Activated CD4-positive, CD25-positive, alpha-beta regulatory T cell treated with anti-CD3 and anti-CD28 coated beads, Interleukin-2, amount 50 U/mL, for 72 hours (primary cell): ENCODE measurements at places on chromosomes 4 and X.

- DNase-seq: no peak
Observed at GRCh38 chr4:109721033-109721432, 8.8 kb downstream of the PLA2G12A start.

DNA sequence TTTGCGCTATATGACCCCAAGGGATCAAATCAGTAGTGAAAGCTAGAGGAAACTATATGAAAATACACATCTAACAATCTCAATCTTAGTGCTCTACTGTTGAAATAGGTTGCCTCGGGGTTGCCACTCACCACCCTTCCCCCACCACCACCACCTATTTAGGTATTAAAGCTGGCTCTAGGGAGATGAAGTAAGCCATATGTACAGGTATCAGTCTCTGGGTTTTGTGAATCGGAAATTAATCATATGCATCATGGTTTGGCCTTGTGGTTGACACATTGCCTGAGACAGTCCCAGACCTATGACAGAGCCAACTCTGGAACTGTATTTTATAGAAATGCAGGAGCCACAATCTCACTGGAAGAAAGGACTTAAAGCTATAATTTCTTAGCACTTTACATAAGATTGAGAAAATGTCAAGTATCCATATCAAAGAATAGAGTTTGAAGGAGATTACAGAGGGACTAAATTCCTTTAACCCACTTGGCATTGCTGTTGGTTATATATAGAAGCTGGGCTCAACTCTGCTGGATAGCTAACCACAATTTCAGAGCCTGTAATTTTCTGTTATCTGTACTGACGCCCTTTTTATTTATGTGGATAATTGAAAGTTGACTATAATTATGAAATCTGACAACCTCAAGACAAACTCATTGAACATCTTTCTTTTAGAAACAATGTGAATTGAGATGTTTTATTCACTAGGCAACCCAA, 26.7 kb upstream of the BMP2K start:
- no peak for DNase-seq

DNA sequence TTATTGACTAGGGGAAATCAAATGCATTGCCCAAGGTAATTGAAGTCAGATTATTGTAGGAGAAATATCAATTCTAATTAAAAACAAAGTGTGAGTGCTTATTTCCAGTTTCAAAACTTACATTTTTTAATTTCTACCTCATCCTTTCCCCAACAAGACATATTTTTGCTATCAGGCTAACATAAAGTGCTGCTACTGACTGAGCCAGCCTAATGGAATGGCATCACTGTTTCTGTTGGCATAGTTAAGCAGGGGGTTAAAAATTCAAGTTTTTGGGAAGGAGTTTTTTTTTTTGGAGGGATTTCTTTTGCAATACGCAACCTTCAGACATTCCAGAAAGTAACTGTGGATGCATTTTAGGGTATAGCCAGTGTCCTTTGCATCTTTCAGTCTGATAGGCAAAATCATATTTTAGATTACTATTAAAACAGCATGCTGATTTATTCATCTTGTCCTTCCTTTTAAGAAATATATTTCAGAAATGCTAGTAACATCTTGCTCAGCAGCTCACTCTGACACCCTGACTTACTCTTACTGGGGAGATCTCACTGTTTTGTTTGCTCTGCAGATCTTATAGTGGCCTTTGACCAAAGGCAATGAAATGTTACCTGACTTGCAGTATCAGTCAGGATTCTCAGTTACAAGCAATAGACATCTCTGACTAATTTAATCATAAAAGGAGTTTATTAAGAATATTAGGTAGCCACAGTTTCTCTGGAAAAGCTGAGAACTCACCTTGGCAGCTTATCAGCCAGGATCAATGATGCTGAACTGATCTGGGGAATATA, 24.4 kb downstream of the GAB1 start:
- DNase-seq: no peak

GRCh38 chr4:139575072-139575471, 19.1 kb upstream of the SETD7 start:
- no peak for DNase-seq

DNA sequence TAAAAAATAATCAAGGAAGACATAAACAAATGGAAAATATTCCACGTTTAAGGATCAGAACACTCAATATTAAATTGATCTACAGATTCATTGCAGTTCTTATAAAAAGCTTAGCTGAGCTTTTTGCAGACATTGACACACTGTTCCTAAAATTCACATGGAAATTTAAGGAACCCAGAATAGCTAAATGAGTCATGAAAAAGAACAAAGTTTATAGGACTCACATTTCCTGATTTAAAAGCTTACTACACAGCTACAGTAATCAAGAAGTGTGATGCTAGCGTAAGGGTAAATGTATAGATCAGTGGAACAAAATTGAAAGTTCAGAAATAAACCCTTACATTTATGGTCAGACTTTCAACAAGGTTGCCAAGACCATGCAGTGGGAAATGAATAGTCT, 33.1 kb downstream of the NSUN7 start:
- no peak for DNase-seq

DNA sequence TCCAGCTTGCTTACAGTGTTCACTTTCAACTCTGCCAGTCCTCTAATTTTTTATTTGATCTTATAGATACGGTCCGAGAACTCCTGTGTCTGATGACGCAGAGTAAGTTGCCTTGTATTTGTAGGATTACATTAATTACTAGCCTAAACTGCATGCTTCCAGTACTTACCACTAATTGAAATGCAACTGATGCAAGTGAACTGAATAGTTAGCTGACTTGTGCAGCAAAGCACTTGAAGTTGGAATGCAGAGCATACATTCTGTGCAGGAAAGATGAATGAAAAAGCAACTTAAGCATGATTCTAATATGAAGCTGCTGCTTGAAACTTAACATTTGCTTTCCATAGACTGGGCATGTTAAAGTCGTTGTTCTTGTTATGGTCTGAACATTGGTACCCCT, 100.9 kb downstream of the LIMCH1 start:
- DNase-seq: no peak

DNA sequence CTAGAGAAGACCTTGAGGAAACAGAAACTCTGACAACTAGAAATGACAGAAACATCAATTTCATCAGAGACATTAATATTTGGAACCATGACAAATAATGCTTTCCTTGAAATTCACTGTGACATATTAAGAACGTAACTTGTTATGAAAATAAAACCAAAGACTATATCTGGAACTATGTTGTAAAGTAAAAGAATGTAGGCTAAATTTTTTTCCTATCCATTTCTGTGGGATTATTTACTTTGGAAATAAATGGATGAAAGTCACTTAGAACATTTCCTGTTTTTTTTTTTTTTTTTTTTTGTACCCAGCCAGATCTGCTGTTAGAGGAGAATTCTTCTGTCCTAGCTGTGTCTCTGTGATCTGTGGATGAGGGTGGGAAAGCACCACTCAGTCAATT, 255.9 kb downstream of the SPRY1 start:
- DNase-seq: no peak

GRCh38 chrX:41688835-41689234, at the start of gene GPR34:
TSS of gene GPR34 (plus strand) at chrX:41688973. CDS start at chrX:41695634, 6,661 bp downstream.
- no peak for DNase-seq

- DNase-seq: no peak
Observed at GRCh38 chrX:84956304-84956703, 47.4 kb upstream of the APOOL start.

DNA sequence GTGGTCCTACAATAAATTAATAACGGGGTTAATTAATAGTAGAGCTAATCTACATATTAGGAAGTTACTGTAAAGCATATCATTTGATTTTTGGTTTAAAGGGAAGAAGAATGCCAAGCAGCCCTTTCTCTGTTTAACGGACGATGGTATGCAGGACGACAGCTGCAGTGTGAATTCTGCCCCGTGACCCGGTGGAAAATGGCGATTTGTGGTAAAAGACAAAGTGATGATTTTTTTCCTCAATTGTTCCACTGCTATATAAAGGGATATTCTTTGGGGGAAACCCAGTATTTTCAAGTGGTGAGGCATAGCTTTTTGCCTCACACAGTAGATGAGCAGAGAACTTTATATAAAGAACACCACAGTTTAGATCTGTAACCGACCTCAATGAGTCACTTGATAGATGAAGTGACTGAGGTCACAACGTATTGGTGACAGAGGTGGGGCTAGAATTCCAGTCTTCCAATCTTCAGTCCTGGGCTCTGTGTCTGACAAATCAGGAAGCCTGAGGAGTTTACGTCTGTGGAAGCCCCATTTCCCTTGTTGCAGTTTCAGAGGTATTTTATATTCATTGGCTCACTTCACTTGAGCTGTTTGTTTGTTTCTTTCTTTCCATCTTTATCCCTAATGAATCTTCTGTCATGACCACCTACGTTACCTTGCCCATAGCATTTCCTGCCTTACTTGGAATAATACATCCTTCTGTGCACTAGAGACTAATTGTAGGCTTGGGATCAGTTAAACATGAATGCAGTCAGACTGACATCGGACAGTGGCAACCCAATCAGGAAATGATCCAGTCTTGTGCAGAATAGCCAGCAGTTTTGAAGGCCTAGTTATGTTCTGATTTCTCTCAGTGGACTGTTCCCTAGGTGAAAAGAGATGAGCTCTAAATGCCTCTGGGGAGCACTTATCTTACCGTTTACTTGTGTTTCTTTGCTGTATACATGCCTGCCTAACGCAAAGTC, 30.1 kb downstream of the ZRSR2 start:
- no peak for DNase-seq

- DNase-seq: no peak
Observed at GRCh38 chrX:129545408-129545807, 5.3 kb downstream of the OCRL start.

DNA sequence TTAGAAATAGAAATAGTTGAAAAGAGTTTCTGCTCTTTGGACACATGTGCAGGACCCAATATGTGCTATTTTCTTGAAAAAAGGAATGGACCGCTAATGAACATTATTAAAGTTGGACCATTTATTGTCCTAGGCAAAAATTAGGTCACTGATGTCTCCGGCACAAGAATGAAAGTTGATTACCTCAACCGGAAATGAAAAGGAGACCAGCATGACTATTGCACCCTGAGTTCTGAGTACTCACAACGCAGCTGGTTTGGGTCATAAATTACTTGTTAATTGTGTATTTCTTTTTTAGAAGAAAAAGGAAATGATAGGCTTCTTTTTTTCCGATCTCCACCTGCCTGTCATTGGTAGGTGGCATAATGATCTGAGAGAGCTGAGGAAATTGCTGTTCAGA, 232.7 kb downstream of the ARHGAP24 start:
- no peak for DNase-seq

- DNase-seq: no peak
Observed at GRCh38 chr4:166957451-166957850, 276.8 kb downstream of the SPOCK3 start.

GRCh38 chrX:10089378-10089795, 67.4 kb upstream of the CLCN4 start:
- no peak for DNase-seq

GRCh38 chrX:16989750-16990149, 43.3 kb downstream of the REPS2 start:
- DNase-seq: no peak

DNA sequence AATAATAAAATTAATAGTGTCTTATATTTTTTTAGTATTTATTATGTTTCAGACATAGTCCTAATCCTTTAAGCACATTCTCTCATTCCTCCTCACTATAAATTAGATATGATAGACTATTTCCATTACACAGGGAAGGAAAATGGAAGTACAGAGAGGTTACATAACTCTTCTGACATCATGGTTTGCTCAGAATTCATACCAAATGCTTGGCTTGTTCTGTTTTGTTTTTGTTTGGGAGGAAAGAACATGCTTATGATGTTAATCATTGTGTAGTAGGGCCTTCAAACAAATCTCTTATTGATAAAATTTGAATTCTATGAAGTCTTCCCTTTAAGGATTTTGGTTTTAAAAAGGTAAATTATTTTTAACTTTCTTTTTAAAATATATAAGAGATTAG, 59.5 kb downstream of the RXFP1 start:
- no peak for DNase-seq

DNA sequence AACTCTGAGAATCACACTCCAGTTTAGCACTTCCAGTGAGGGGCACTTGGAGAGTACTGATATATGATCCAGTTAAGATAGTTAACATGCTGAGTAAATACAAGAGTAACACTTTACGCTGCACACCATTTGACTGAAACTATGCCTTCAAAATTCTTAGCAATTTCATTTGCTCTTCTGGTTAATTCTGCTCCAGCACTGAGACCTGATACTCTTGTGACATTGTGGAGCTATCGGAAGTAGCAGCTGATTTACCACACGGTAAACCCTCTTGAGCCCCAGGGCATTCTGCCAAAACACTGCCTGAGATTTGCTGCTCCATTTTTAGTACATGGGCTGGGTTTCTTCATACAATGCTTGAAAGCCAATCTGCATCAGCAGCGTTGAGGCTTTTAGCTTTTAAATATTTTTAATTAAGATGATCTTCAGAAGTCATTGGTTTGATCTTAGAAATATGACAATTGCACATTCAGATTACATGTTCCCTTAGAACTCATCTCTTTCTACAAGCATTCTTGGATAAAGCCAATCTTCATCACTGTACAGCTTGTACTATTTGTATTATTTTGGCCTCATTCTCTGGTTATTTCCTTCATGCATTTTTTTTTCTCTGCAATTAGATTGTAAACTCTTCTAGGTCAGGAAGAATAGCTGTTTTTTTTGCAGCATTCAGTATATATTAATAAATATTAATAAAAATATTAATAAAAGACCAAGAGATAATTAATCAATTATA, 67.8 kb upstream of the ETNPPL start:
- DNase-seq: no peak

- DNase-seq: no peak
Observed at GRCh38 chr4:26862381-26862915, 1.8 kb downstream of the STIM2 start.

DNA sequence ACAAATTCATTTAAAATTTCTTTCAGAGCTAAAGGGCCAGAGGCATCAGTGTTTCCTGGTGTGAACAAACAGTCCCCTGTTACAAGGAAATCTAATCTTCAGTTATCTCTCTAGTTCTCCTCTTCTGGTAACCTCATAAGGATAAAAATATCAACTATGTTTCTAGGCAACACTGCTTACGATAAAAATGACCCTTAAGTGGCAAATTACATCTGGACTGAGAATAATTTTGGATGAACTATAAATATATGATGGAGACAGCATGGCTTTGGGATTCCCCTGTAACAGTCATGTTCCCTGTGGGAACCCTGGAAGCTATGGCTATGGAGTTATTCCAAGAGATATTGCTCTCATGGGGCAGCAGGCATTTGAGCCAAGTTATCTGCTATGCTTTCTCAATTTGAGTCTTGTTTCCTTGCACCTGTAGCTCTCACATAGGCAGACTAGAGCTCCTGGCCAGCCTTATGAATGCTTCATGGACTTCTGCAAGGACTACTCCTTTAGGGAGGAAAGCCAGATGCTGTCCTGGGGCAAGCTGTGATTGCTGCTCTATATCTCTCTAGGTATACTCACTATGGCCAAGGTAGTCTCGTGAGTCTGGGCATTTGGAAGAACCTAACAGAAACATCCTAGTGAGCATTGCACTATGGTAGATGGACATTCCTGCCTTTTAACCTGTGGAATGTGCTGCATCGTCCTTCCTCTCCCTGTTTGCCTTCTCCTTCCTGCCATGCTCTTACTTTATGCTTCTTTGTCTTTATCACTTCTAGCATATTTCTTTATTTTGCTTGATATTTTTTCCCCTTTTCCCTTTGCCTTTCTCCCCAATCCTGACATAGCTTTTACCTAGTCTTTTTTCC, 14.2 kb downstream of the C4orf33 start:
- DNase-seq: no peak

- DNase-seq: no peak
Observed at GRCh38 chrX:30573125-30573524, 4.4 kb downstream of the TASL start.

GRCh38 chr4:179766938-179767337, 2324.7 kb upstream of the AGA start:
- no peak for DNase-seq
